ENCODE measurements at places on chromosomes 1 and 21.

DNA sequence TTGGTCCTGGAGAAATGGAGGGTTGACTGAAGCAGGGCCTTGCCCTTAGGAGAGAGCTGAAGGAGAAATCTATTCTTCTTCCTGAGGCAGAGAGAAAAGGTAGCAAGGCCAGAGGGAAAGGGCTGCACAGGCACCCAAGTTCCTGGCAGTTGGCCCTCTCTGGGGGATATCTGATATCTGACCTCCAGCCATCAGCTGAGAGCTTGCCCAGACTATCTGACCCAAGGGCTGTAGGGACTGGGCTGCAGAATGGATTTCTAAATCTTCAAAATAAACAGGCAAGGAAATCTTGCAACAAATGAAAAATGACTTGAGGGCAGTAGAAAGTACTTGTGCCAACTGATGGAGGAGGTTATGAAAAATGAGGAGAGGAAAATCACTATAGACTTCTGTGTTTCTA lies 498 bp upstream of the CLCA2 start:
- DNase-seq, result no peak

GRCh38 chr1:91795591-91796389 lies 90.2 kb downstream of the TGFBR3 start:
- DNase-seq, result no peak

DNA sequence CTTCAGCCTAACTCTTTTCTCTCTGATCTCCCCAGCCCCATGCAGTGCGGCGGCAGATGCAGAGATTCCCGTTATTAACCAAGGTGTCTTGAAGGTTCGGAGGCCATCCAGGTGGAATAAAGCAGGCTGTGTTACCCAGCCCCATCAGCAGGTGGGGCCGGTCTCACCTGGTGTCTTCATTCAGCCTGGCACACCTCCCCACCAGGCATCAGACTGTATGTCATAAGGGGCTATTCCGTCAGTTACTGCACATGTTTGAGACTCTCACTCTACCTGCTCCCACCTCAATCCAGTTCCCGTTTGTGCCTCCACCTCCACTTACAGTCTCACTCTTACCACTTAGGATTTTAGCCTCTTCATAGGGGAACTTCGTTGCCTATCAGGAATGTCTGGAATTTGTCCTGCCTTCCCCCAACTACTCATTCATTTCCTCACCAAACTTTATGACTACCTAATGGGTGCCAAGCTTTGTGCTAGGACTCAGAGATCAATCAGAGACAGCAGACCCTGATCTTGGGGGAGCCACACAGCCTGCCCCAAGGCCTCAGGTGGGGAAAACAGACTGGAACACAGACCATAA lies 170.2 kb downstream of the PLPP3 start:
- DNase-seq, result no peak

DNA sequence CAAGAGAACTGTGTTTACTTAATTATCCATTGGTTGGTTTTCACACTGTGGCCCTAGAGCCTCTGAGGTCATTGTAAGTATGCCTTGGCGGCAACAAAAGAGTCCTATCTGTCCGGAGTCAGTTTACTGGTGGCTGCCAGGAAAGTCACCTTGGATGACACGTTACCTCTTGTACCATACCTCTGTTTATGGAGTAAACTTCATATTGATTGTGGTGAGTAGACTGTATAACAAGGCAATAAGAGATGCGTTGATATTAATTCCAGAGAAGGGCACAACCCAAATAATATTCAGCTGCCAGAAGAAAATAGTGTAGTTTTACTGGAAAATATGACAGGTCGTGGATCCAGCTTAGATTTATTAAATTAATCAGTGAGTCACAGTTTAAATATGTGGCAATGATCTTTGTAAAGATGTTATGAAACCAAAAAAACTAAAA lies 20.4 kb upstream of the KIF14 start:
- no peak for DNase-seq

GRCh38 chr1:204224655-204225054 lies 10.9 kb upstream of the GOLT1A start:
- no peak for DNase-seq

DNA sequence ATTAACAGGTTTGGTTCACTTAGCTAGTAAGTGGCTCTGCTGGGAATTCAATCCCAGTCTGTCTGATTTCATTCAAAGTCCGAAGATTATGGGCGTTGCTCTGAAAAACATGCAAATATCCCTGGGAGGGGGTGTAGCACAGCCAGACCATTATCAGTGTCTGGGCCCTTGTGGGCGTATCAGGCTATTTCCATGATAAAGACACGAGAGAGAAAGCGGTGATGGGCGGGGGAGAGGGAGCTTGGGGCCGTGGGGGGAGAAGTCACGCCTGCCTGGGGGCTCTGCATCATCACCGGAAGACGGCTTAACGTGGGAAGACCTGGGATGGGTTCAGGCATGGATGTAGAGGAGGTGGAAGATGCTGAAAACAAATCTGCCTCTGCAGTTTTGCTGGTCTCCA lies 25.8 kb downstream of the IL6R start:
- DNase-seq, result no peak

GRCh38 chr1:109307274-109308021 lies 637 bp upstream of the MYBPHL start:
- DNase-seq, result peak; percentile 67

GRCh38 chr1:96048572-96049212 lies 672.9 kb upstream of the PTBP2 start:
- no peak for DNase-seq

DNA sequence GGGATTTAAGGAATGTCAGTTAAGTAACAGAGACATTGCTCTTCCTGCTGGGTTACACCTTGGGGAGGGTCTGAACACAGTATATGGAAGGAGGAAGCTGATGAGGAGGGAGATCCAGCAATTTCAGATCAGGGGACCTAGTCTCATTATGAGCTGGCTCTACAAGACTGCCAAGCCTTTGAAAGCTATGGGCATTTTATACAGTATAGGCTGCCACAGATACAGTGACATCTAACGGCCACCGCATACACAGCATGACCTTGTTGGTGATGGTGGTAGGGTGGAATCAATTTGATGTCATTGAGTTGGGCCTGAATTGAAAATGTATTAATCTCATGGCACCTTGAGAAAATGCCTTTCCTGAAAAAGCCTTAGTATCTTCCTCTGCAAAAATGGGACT lies 22.6 kb upstream of the ZP4 start:
- DNase-seq, result no peak

GRCh38 chr1:23475134-23475628 lies 8.8 kb downstream of the ASAP3 start:
- no peak for DNase-seq
